ENCODE measurements at places on chromosomes 6 and 20.

- no peak for DNase-seq
Observed at GRCh38 chr20:51727872-51728271, 40.3 kb downstream of the ATP9A start.

DNA sequence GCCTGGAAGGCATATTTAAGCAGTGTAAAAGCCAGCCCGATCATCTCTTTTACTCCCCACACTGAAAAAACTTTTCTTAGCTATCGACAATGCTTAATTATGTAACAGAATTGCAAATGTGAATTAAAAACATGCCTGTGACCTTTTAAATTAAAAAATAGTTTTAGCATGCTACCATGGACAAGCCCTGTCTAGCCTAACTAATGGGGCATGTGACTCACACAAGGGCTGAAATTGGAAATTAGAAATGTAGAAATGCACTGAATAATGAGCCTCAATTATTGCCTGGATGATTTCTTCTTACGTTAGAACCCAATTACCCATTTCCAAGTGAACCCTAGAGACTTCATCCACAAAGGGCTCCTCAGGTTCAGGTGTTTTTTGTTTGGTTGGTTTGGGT, 82.7 kb downstream of the SIM1 start:
- DNase-seq: no peak

DNA sequence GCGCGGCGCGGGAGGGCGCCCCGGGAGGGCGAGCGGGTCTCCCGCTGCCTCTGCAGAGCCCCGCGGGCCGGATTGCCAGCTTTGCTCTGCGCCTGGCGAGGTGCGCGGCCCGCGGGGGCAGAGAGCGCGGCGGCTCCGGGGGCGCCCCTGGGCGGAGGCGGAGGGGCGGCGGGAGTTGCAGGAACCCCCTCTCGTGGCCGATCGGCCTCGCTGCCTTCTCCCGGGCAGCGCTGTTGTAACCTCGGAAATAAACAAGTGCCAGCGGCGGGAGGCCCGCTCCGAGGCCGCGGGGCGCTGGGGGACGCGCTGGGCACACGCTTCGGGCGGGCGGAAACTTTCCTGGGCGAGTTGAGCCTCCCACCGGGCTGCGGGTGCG, 1.2 kb downstream of the CDH4 start:
- no peak for DNase-seq

DNA sequence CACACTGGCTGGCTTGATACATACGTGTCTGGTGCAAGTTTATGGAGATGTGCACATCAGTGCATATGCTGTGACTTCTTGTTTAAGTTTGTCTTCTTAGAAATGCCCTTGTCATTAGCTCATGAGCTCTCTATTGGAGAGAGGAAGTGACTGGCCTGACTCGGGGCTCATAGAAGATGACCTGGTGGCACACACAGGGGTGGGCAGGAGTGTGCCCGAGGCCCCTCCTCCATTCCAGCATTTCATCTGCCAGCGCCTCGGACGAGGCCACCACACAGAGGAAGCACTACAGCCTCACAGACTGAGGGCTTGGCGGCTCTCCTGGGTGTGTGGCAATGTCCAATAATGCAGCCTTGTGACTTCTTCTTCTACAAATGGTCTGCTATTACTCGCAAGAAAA, 109.7 kb downstream of the FAM120B start:
- no peak for DNase-seq

GRCh38 chr6:146543211-146543939, at the start of gene RAB32:
TSS of gene RAB32 (plus strand) at chr6:146543833. CDS start at chr6:146543872, 39 bp downstream.
- no peak for DNase-seq

- no peak for DNase-seq
Observed at GRCh38 chr6:6975459-6976111, 132.2 kb upstream of the RREB1 start.
